ENCODE measurements at places on chromosomes 4 and X. TPM values are rescaled to one million over a fixed set of nuclear protein-coding genes. Genes with fewer than 3 reads are reported as not detected.

WDFY3 gene
- 35.2 TPM for total RNA-seq

NUP62CL gene
- total RNA-seq, result 0.32 TPM

SERPINA7 gene
- not detected for total RNA-seq

CYSLTR1 gene
- total RNA-seq, result 0.85 TPM

CT55 gene
- total RNA-seq, result not detected

Data from heart right ventricle (tissue), 16 donors.